ENCODE measurements at places on chromosomes 13 and 19. TPM values are rescaled to one million over a fixed set of nuclear protein-coding genes. Genes with fewer than 3 reads are reported as not detected.

DNA sequence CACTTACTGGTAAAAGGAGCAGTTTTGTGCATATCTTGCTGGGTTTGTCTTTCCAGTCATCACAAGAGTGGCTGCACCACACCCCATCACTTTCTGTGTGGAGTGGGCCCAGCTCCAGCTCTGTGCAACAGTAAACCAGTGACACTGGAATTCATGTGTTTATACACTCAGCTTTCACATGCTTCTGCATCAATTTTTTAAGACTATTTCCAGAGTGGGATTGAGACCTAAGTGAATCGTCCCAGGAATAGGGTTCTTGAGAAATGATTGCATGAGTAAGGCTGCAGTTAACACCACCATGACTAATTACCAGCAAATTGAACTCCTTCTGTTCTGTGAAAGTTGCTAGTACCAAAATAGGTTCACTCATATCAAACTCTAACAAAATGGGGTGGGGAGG lies 5.3 kb upstream of the CFAP97D2 start:
- H3K4me3 ChIP-seq: no peak overlapping the region
- H3K27ac ChIP-seq: no peak overlapping the region
- no peaks in the 10 kb centered on the region for H3K4me1 ChIP-seq
- no peak for DNase-seq
- no peaks in the 10 kb centered on the region for H3K36me3 ChIP-seq
- no peaks in the 10 kb centered on the region for H3K27me3 ChIP-seq

Gene ERICH6B
- not detected for total RNA-seq

Gene CLC
- total RNA-seq: not detected

DNA sequence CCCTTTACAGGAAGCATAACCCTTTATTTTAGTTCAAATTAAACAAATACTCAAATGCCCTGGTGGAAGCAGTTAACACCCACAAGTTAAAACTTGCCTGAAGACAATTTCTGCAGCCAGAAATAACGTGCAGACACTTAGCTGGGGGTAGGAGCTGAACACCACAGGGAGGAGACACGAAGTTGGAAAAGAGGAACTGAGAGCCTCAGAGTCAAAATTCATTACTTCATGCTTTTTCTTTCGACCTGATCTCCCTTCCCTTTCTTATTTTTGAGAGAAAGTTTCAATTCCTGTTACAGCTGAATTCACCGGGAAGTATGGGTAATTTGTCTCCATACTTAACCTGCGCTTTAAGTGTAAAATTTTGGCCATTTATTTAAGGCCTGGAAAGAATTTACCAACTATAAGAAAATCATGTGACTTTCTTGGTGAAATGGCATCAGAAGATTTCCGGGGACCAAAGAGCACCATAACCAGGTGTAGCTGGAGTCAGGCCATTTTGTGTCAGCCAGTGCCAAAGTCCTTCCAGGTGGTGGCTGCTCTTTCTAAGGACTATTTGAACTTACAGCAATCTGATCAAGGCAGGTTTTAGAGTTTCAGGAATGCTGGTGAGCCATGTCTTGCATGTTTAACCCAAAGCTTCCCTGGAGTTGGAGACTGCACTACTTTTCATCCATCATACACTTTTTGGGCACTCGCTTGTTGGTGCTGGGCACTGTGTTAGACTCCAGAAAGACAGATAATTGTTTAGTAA lies 46.5 kb upstream of the RCBTB2 start:
- no peak overlapping the region for H3K4me3 ChIP-seq
- no peaks in the 10 kb centered on the region for H3K4me1 ChIP-seq
- no peaks in the 10 kb centered on the region for H3K36me3 ChIP-seq
- H3K27me3 ChIP-seq: no peaks in the 10 kb centered on the region

DNA sequence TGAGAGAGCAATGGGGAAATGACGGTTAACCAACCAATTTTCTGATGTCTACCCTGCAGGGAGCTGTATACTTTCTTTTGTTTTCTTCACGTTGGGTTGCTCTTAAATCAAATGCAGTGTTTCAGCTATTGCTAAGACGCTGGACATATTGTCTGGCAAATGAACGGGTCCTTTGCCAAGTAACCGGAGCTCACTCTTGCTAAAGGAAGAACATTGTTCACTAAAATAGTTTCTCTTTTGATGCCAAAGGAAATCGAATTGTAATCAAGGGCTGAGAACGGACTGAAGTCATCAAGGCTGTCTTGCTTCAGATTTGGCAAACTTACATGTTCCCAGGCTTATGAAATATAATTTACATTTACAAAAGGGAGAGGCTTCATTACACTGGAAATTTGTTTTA lies 142.3 kb upstream of the ARGLU1 start:
- no peaks in the 10 kb centered on the region for H3K4me1 ChIP-seq
- no peak overlapping the region for H3K27ac ChIP-seq
- DNase-seq: no peak
- H3K27me3 ChIP-seq: no peaks in the 10 kb centered on the region
- no peak overlapping the region for H3K4me3 ChIP-seq
- no peaks in the 10 kb centered on the region for H3K36me3 ChIP-seq

Gene ZSCAN4
- total RNA-seq: not detected

DNA sequence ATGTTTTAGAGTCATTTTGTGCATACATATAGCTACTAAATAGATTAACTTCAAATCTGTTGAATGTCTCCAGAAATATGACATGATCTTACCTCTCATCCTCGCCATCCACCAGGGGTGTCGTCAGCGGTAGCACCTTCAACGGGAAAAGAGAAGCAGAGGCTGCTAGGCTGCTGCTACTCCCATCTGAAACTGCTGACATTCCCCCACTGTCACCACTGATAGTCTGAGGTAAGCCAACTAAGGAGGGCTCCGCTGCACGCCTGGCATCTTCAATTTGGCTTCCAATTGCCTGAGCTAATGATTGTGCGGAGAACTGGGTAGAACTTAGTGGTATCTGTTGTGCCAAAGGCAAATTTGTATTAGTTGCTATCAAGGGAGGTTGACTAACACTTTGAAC lies 3.1 kb downstream of the TSC22D1 start:
- no peaks in the 10 kb centered on the region for H3K36me3 ChIP-seq
- H3K27ac ChIP-seq: 0 out of 2 replicates have a peak overlapping the region, but pooled peaks have one; percentile 12
- no peak overlapping the region for H3K4me3 ChIP-seq
- H3K27me3 ChIP-seq: no peaks in the 10 kb centered on the region

- no peaks in the 10 kb centered on the region for H3K36me3 ChIP-seq
- no peaks in the 10 kb centered on the region for H3K4me1 ChIP-seq
- peak; percentile 7 for DNase-seq
- H3K4me3 ChIP-seq: no peak overlapping the region
- H3K27ac ChIP-seq: no peak overlapping the region
These were observed 12.1 kb upstream of the DACH1 start for GRCh38 chr13:71879129-71879535.

GRCh38 chr19:947707-948539 lies 22.1 kb downstream of the ARID3A start:
- no peak for DNase-seq
- H3K4me1 ChIP-seq: peaks cover 5% of the 10 kb centered on the region
- no peak overlapping the region for H3K27ac ChIP-seq
- no peaks in the 10 kb centered on the region for H3K36me3 ChIP-seq
- no peak overlapping the region for H3K4me3 ChIP-seq
- no peaks in the 10 kb centered on the region for H3K27me3 ChIP-seq
